Fibroblast of lung (primary cell): ENCODE measurements at places on chromosomes 3 and 15. TPM values are rescaled to one million over a fixed set of nuclear protein-coding genes. Genes with fewer than 3 reads are reported as not detected.

- no peak for DNase-seq
Measured at GRCh38 chr15:63870043-63870394, 36.3 kb upstream of the HERC1 start.

DNA sequence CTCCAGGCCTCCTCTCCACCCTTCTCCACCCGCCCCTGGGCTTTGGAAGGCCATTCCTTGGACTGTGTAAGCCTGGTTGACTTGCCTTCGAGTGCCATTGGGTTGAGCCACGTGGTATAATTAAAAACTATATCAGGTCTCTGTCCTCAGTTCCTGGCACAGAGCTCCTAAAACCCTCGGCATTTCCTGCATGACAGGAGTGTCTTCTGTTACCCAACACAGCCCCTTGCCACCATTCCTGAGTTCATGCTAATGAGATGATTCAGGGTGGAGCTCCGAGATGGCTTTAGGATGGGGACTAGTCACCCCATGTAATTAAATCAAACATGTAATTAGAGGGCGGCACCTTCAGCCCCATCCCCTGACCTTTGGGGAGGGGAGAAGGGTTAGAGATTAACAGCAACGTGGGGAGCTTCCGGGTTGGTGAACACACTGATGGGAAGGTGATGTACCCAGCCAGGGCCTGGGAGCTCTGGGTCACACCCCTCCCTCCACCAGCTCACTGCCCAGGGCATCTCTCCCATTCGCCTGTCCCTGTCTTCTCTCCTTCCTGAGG is 256.4 kb downstream of the FAM43A start:
- no peak for DNase-seq

- peak; percentile 95 for DNase-seq
Measured at GRCh38 chr3:15982667-15983196, 185.0 kb upstream of the ANKRD28 start.

GRCh38 chr3:151281671-151282324 is 3.5 kb upstream of the P2RY14 start:
- peak; percentile 32 for DNase-seq

GRCh38 chr15:81882504-81882903 is 163.3 kb downstream of the MEX3B start:
- no peak for DNase-seq

GRCh38 chr3:138371070-138371965 is 22.9 kb downstream of the MRAS start:
- no peak for DNase-seq

DNA sequence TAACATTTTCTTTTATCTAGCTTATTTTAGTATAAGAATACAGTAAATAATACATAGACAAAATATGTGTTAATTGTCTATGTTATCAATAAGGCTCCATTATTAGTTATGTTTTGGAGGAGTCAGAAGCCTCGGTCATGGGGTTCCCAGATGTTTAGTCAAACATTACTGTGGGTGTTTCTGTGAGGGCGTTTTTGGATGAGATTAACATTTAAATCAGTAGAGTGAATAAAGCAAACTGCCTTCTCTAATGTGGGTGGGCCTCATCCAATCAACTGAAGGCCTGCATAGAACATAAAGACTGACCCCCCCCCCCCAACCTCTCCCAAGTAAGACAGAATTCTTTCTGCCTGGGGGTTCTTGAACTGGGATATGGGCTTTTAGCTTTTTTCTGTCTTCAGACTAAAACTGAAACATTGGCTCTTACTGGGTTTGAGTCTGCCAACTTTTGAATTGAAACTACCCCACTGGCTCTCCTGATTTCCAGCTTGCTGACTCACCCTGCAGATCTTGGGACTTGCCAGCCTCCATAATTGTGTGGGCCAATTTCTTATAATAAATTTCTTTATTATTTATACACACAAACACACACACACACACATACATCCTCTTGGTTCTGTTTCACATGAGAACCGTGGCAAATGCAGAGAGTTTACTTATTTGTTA is 192.0 kb downstream of the TPRG1 start:
- peak; percentile 55 for DNase-seq

- DNase-seq: no peak
Measured at GRCh38 chr3:152094406-152094805, 174.3 kb upstream of the MBNL1 start.

DNA sequence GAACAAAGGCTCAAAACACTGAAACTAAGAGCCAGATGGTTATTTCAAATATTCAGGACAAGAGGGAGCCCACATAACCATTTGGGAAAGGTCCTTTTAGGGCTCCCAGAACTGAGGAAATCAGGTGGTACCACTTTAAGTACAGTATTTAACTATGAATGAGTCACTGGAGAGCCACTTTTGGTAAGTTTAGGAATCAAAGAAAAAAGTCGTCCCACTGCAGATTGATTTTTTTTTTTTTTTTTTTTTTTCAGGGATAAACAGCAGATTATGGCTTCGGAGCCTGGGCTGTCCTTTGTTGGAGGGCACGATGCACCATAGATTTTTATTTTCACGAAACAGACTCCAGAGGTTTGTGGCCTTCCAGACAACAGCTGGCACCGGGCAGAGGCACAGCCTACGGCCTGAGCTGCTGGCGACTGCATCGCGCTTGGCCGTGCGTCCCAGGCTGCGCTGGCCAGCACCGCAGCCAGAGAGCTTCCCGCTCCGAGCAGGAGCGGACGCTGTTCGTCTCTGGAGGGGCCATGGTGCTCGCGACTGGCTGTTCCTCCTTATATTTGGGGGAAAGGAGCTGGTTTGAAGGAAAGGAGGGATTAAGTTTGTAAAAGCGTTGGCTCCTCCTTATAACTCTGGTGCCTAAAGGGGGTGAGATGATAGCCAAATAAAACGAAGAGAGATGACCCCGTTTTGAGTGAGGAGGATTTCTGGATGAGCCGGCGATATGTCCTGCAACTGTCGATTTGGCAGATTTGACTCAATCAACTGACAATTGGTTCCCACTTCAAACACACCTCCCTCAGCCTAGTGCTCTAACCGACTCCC is 152.9 kb upstream of the GOLIM4 start:
- DNase-seq: peak; percentile 70

- peak; percentile 59 for DNase-seq
Measured at GRCh38 chr3:62607287-62608029, 234.1 kb upstream of the FEZF2 start.

DNA sequence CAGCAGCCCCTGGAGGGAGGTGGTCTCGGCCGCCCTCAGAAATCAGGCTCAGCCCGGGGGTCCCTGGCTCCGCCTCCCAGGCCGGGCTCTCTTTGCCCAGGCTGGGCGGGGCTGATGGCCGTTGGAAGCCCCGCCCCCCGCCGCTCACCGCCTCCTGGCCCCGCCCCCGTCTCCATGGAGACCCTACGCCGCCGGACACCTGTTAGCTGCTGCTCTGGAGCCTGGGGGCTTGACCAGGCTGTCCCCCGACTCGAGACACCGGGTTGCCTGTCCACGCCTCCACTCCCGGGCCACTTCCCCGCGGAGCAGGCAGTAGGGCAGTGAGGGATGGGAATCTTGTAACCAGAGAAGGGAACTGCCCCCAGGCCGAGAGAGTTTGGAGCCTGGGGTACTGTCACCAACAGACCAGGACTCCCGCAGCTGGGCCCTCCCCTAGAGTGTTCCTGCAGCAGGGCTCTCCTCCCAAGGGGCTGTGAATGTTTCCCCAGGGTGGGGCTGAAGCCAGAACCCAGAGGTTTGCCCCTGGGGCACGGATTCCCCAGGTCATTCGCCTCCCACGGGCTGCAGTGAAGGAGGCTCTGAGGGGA is 27.8 kb upstream of the RPL32 start:
- no peak for DNase-seq

GRCh38 chr15:74768771-74769342 is 13.0 kb upstream of the CSK start:
- DNase-seq: peak; percentile 52

- no peak for DNase-seq
Measured at GRCh38 chr3:73213896-73214295, 152.4 kb downstream of the EBLN2 start.

DNA sequence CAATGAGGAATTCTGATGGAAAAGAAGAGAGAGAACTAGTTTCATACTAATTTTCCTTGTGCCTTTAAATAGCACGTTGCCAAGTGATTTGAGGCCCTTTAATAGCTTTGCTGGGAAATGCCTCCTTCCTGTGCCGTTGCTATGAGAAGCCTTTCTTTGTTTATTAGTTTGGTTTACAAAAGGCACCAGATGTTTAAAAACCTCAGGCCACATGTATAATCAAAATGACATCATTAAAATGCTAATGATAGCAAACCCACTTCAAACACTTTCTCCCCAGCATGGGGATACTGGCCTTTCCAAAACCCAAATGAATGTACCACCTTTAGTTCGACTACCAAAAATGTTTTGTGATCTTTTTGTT is 50.0 kb upstream of the TBC1D23 start:
- DNase-seq: peak; percentile 95

DNA sequence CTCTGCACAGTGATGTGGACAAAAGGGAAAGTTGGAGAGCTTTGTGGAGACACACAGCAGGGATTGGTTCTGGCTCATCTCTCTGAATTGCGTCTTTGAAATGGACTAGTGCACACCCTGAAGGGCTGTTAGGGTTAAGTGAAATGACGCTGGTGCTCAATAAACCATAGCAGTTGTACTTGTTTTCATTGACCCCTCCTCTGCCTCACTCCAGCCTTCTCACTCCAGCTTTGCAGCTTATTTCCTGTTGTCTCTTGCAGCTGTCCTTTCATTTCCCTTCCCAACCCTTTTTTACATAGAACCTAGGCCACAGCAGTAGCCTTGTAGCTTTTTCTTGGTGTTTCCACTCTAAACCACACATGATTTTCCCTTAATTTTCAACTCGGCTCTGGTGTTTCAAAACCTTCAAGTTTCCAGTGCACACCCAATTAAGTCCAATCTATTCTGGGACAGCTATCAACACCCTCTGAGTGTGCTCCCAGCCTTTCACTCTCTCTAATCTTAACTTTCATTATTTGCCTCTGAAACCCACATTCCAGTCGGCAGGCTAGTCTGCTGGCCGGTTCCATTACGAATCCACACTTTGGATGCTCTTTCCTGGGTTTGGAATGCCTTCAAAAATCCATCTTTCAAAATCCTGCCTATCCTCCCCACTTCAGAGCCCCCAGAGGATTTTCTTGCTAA is 6.4 kb downstream of the C3orf52 start:
- peak; percentile 71 for DNase-seq

DNA sequence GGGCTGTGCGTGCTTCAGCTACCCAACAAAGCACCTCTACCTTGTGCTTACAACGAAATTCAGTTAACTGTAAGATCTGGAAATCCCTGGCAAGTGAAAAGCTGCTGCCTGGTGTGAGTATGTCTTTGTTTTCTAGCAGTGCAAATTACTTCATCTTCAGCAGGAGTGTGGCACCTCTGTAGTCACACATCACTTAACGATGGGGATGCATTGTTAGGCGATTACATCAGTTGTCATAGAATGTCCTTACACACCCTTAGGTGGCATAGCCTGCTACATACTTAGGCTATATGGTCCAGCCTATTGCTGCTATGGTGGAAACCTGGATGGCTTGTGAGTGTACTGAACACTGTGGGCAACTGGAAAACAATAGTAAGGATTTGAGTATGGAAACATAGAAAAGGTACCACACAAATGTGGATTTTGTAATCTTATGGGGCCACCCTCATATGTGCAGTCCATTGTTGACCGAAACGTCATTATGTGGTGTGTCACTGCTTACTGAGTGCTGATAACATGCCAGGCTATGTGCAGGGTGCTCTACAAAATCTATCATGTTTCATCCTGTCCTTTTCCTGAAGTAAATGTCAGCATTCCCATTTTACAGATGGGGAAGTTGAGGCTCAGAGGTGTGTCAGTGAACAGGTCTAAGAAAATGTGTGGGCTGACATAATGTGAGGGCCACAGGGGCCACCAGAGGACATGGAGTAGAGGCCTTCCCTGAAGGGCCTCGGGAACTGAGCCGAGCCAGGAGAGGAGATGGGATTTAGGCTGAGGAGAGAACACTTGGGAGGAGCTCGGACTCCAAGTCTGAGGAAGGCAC is 173.5 kb downstream of the VGLL4 start:
- DNase-seq: no peak

GRCh38 chr15:99466701-99467337 is 99.0 kb upstream of the MEF2A start:
- DNase-seq: peak; percentile 70

DNA sequence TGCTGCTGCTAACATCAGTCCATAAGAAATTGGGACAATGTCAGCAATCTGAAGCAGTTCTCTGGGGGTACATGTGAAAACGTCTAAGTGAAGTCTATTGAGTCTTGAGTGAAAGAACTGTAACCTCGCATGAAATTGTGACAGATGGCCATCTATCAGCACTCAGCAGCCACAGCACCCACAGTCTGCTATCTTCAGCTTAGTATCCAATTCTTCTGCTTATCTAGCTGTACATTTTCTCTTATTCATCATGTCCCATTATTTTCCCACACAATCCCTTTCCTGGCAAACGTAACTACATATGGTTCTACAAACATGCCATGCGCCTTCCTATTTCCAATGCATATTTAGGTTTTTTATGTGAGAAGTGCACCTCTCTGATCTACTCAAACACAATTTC is 629.7 kb downstream of the NTRK3 start:
- DNase-seq: no peak

- DNase-seq: no peak
Measured at GRCh38 chr15:95850837-95851236, 479.7 kb upstream of the NR2F2 start.

- DNase-seq: no peak
Measured at GRCh38 chr3:23749609-23750008, 56.1 kb upstream of the UBE2E1 start.

- DNase-seq: no peak
Measured at GRCh38 chr3:196181127-196181546, 30.1 kb downstream of the ZDHHC19 start.

- no peak for DNase-seq
Measured at GRCh38 chr3:188342991-188343732, 189.2 kb downstream of the LPP start.

PXYLP1 gene
- 5.1 and 6.2 TPM in 2 replicates for total RNA-seq

IGF2BP2 gene
- total RNA-seq: 26.2 and 46.1 TPM in 2 replicates

MAP6D1 gene
- 0.51 and 0.83 TPM in 2 replicates for total RNA-seq

COL6A6 gene
- under 0.01 and 0.83 TPM in 2 replicates for total RNA-seq

C3orf85 gene
- not detected in 2 replicates for total RNA-seq

HYAL2 gene
- 50.6 and 52.5 TPM in 2 replicates for total RNA-seq

ITIH1 gene
- not detected in 2 replicates for total RNA-seq
